ENCODE measurements at places on chromosomes 5 and 9.
A peak's percentile ranks its signal among the peaks of the same experiment; 100 is the strongest.

DNA sequence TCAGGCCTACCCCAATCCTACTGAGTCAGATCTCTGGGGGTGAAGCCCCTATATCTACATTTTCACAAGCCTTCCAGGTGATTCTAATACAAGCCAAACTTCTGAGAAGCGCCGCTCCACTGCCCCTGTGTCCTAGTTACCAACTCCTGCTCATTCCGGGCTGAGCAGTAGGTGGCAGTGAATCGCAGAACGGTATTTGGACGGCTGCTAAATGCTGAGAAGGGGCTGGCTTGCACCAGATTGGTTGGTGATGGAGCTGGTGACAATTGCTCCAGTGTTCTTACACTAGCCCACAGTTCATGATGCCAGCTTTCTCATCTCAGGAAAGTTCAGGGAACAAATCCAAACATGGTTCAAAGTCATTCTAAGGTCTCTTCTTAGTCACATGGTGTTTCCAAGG is 31.1 kb upstream of the FGF1 start:
- peak; percentile 14 for DNase-seq

GRCh38 chr5:56496581-56497063 is 263.5 kb upstream of the ANKRD55 start:
- no peak for DNase-seq

DNA sequence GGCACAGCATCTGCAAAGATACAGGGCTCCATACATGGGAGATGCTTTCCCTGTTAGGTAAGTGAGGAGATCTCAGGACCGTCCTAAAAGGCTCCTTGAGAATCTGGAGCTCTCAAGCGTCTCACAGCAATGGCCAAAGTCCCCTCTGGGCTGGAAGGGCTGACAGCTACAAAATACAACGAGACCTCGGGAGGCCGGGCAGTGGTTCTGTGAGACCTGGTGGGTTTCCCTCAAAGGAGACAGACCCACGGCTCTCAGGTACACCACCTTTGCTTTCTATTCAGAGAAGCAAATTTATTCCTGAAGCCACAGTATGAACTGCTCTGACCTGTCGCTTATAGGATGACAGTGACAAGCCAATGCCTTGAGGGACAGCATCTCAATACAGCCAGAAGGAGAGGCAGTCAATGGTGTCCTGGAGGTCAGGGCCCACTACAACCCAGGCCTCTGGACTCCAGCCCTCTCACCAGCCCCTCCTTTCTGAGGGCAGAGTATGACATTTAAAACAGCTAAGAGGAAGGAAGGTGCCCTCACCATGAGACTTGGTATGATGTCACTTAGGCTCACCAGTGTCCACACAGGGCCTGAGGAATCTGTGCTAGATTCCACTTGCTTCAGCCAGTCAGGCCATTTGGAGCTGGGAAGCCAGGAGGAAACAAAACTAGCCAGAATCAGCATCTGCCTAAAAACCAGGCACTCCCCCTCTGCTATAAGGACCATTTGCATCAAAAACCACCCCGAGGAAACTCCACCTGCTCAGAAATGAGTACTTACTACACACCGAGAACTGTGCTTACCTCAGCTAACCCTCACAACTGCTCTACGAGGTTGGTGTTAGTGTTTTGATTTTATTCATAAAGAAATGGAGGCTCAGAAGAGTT is 86.5 kb upstream of the FSTL4 start:
- DNase-seq, result no peak

- DNase-seq, result no peak
Observed at GRCh38 chr9:81814794-81815464, 113.3 kb upstream of the SPATA31D4 start.

GRCh38 chr5:148104226-148104625 is 40.4 kb downstream of the SPINK5 start:
- DNase-seq, result no peak

- no peak for DNase-seq
Observed at GRCh38 chr9:76580820-76581219, 121.8 kb downstream of the GCNT1 start.

- DNase-seq, result no peak
Observed at GRCh38 chr5:36305571-36306326, 4.0 kb upstream of the RANBP3L start.

GRCh38 chr5:112657804-112658203 is 79.9 kb upstream of the APC start:
- no peak for DNase-seq

- DNase-seq, result no peak
Observed at GRCh38 chr9:90891308-90892040, 89.9 kb downstream of the SYK start.

DNA sequence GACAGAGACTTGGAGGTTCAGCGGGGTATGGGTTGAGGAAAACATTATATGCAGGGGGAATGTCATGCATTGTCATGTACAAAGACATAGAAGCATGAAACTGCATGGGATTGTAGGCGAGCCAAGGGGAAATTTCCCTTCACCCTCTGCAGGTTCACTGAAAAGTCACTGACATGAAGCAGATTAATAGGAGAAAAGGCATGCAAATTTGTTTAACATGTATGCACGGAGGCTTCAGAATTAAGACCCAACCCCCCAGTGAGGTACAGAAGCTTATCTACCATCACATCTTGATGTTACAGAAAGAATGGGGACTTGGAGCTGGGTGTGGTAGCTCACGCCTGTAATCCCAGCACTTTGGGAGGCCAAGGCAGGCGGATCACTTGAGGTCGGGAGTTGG is 18.5 kb downstream of the NIM1K start:
- DNase-seq, result no peak

DNA sequence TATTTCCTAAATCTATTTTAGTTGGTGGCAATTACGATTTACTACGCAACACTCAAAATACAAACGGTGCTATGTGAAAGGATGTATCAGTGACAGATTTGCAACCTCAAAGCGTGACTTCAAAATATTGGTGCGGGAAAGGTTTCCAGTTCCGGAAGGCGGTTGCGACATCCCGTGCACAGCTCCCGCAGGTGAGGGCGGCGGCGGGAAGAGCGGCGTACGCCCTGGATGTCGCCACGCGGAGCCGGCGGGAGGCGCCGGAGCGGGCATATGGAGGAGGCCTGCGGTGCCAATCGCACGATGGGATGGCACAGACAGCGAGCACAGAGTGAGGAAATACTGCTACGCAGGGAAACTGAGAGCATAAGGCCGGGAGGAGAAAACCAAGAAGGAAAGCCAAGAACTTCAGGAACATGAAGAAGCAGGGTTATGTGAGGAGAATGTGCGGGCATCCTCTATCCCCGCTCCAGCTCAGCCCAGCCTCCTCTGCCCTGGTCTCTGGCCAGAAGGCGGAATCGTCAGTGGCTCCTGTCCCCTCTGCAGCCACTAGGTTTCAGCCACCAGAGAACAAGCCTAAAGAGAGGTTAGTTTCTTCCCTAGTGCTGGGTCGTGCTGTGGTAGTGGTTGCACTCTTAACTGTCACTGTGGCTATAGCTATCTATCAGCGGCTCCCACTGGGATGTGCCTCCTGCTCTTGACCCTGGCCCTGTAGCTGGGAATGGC is 378.1 kb upstream of the TLE4 start:
- no peak for DNase-seq

GRCh38 chr9:85554349-85554748 is 187.4 kb downstream of the AGTPBP1 start:
- no peak for DNase-seq

DNA sequence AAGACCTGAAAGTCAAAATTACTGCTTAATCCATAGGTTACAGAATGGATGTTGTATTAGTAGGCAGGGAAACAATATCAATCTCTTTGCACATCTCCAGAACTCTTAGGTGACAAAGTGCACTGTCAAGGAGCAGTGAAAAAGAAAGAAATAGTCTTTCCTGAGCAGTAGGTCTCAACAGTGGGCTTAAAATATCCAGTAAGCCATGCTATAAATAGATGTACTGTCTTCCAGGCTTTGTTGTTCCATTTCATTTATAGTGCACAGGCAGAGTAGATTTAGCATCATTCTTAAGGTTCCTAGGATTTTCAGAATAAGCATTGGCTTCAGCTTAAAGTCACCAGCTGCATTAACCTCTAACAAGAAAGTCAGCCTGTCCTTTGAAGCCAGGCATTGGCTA is 50.7 kb downstream of the SSBP2 start:
- no peak for DNase-seq

GRCh38 chr5:180724944-180725343 is 14.9 kb downstream of the OR2Y1 start:
- no peak for DNase-seq

DNA sequence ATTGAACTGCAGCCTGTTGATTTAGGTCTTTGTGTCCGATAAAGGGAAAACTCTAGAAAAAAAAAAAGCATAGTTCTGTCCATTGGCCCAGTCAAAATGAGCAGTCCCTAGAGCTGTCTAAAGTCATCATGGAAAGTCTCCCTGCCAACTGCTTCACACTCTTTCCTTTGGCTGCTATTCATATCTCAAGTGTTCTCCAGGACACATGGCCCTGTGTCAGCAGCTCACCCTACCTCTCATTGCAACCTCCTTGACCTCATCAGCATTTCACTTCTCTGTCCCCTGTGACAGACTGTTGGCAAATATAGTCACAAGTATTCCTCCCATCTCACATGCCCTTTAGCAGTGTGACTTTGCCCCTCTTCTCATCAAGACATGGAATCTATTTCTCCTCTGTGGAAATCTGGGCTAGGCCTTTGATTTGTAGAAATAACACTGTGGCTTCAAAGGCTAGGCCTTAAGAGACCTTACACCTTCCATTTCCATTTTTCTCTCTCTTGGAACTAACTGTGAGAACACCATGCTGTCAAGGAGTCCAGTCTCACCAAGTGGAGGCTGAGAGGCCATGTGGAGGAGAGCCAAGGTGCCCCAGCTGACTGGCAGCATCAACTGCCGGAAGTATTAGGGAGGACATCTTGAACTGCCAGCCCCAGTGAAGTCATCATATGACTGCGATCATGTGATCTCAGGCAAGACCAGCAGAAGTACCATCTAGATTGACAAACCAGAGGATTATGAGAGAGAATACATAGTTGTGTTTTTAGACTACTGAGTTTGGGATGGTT is 149.4 kb upstream of the TARS1 start:
- no peak for DNase-seq
